ENCODE measurements at places on chromosomes 13 and 19.

GRCh38 chr13:25300861-25301346, 521 bp upstream of the NUP58 start:
- no peak for DNase-seq

DNA sequence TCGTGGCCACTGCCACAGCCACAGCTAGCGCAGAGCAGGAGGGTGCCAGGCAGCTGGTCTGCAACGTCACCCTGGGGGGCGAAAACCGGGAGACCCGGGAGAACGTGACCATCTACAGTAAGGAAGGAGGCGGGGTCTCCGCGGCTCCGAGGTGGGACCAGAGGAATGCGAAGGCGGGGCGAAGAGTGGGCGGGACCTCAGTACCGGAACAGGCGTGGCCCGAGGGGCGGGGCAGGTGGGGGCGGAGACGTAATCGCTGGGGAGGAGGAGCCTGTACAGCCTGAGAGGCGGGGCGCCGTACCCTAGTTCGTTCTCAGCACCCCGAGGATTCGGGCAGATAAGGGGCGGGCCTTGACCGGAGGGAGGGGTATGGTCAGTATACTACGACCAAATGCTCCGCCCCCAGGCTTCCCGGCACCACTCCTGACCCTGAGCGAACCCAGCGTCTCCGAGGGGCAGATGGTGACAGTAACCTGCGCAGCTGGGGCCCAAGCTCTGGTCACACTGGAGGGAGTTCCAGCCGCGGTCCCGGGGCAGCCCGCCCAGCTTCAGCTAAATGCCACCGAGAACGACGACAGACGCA, 2.5 kb downstream of the ICAM5 start:
- peak; percentile 51 for DNase-seq

- DNase-seq = no peak
Observed at GRCh38 chr19:17352608-17353280, 15.4 kb downstream of the GTPBP3 start.

DNA sequence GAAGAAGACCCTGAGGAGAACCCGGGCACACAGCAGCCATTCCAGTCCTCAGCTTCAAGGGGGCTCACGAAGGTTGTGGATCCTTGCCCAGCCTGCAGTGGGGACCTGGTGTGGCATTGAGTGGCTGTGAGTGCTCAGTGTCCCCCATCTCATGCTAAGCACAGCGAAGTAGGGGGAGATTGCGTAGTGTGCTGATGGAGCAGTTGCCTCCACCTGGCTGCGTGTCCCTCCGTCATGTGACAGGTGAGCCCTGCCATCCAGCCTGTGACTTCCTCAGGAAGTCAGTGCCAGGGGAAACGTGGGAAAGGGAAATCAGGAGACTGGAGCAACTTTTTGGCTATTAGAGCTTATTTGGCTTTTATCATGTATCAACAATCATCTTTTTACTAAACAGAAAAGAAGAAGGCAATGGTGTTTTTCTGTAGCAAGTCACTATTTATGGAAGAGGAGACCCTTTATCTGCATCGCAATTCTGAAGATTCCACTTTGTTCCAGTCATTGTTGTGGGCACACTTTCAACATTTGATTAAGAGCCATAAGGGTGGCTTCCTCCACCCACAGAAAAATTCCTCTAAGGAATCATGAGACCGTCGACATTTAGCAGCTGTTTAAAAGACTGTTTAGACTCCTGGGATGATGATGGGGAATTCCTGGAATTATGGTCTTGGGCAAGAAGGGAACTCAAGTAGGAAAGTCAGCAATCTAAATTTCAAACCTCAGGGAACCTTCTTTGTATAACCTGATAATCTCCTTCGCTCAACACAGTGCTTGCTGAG, 126.8 kb upstream of the SPATA13 start:
- DNase-seq = no peak

GRCh38 chr19:5903624-5904351, at the start of gene NDUFA11:
TSS of gene NDUFA11 (minus strand) at chr19:5903790. CDS start at chr19:5903708, 82 bp downstream.
- DNase-seq = peak; percentile 93
